ENCODE measurements at places on chromosomes 6 and 20. TPM values are rescaled to one million over a fixed set of nuclear protein-coding genes. Genes with fewer than 3 reads are reported as not detected.

Gene GLP1R
- not detected for total RNA-seq

Gene TRERF1
- 3.8 TPM for total RNA-seq

Gene VSTM2L
- 12.9 TPM for total RNA-seq

Gene KHDRBS2
- 9.4 TPM for total RNA-seq

Gene GTF3C6
- total RNA-seq, result 47.5 TPM

Gene KCNB1
- 0.41 TPM for total RNA-seq

Gene PACRG
- total RNA-seq, result 1.5 TPM

Gene NRSN1
- not detected for total RNA-seq

Gene BPIFB1
- total RNA-seq, result 0.67 TPM

Gene COX4I2
- total RNA-seq, result 19.1 TPM

Gene GNAS-AS1
- 1.1 TPM for total RNA-seq

Gene MRAP2
- 0.72 TPM for total RNA-seq

Gene TSPO2
- not detected for total RNA-seq

Gene SNX14
- 97.8 TPM for total RNA-seq

Gene FOXA2
- 21.7 TPM for total RNA-seq

Gene HDGFL1
- total RNA-seq, result not detected

Gene ABHD16B
- not detected for total RNA-seq

Gene RNF144B
- total RNA-seq, result 82.4 TPM

Gene PDE7B
- 4.2 TPM for total RNA-seq

Gene CTCFL
- total RNA-seq, result not detected

Gene BCAS4
- 4.3 TPM for total RNA-seq

Gene SAMD10
- 4.3 TPM for total RNA-seq

Gene GPANK1
- 13.9 TPM for total RNA-seq

Gene STMND1
- not detected for total RNA-seq

Gene RBM38
- 13.4 TPM for total RNA-seq

Gene LRRC1
- total RNA-seq, result 22.3 TPM

Gene KHDC3L
- total RNA-seq, result not detected

Gene ETV7
- 6.3 TPM for total RNA-seq

Gene ADAM33
- total RNA-seq, result 11.0 TPM

Gene TRIM40
- total RNA-seq, result not detected

Gene ISM1
- 4.1 TPM for total RNA-seq

Gene C6orf132
- 11.5 TPM for total RNA-seq

Gene DLK2
- 0.23 TPM for total RNA-seq

Gene POPDC3
- 1.9 TPM for total RNA-seq

Gene CD24
- total RNA-seq, result 63.6 TPM

Gene SIGLEC1
- total RNA-seq, result 53.6 TPM

All from upper lobe of right lung (tissue), 1 donor.